ENCODE measurements at places on chromosomes 2 and 18. TPM values are rescaled to one million over a fixed set of nuclear protein-coding genes. Genes with fewer than 3 reads are reported as not detected.

Gene DSC2
- total RNA-seq = 19.8 TPM

Gene THSD7B
- total RNA-seq = 0.85 TPM

Gene RMDN2
- total RNA-seq = 10.5 TPM

Gene GRHL1
- total RNA-seq = 6.0 TPM

Gene C2orf66
- not detected for total RNA-seq

Gene ADAM23
- 1.0 TPM for total RNA-seq

Gene SH3RF3
- 10.7 TPM for total RNA-seq

Gene SCN3A
- total RNA-seq = 6.3 TPM

Gene POTEI
- not detected for total RNA-seq

Gene UGT1A4
- 1.1 TPM for total RNA-seq

Gene HSBP1L1
- 26.0 TPM for total RNA-seq

Gene UGT1A1
- total RNA-seq = 1.4 TPM

Measured in kidney (tissue), 22 donors.